ENCODE measurements at places on chromosomes 3 and 15.

DNA sequence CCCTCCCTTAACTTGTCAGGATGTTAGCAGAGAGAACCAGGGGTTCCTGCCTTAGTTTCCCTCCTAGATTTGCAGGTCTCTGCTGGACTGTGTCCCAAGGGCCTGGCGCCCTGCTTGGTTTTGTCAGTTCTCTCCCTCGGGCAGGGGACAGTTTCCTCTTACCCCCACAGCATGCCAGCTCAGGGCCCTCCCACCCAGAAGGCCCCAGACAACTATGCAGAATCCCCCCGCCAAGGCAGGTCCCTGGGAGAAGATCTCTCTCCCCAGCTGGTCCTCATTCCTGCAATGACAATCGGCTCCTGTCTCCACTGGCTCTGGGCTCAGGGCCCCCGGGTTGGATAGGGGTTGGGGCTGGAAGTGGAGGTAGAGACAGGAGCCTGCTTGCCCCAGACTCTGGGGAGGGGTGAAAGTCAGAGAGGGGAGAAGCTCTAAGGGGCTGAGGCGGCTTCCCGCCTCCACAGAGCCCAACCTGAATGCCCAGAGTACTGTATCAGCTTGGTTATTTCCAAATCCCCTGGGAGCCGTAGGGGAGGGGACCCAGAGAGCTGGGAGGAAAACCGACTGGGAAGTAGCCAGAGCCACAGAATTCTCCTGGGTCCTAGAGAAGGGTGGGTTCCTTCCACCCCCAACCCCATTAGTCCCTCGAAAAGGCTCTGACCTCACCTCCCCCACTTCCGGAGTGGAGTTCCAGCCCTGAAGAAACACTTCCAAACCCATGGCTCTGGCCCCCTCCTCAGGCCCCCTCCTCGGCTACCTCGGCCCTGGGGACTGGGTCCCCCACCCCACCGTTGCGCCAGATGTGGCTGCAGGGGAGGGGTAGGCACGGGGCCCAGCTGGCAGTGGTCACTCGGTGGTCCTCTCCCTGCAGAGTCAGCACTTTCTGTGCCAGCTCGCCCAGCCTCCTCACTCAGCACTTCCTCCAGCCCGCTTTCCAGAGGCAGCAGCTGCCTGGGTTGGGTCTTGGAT, 3.8 kb upstream of the LOXL1 start:
- peak; percentile 51 for DNase-seq

DNA sequence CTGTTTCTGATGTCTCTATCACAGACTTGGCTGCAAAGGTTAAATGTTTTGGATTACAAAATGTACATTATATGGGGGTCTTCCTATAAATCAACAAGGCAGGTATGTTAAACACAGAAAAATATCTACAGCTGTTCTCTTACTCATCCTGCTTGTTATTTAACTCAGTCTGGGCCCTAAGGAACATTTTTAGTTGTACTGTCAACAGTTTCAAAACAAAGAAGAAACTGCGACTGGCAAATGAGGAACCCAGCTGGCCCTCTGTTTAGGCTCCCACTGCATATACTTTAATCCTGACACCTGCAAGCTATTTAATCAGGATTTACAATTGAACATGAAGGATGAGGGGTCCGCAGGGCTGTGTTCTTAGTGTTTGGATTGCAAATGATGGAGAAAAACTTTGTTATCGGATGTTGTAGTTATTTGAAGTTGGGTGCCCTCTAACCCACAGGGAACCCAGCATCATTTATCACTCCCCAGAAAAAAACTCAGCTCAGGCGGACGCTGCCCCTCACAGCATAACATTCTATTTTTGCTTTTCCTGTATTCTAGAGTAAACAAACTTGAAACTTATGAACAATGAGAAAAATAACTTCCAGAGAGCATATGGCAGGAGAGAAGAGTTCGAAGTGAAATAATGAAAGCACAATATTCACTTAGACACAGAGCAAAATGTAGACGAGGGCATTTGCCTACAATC, 91.2 kb downstream of the POLR2M start:
- DNase-seq, result no peak

GRCh38 chr15:97410897-97411575, 549.5 kb upstream of the ARRDC4 start:
- DNase-seq, result no peak

DNA sequence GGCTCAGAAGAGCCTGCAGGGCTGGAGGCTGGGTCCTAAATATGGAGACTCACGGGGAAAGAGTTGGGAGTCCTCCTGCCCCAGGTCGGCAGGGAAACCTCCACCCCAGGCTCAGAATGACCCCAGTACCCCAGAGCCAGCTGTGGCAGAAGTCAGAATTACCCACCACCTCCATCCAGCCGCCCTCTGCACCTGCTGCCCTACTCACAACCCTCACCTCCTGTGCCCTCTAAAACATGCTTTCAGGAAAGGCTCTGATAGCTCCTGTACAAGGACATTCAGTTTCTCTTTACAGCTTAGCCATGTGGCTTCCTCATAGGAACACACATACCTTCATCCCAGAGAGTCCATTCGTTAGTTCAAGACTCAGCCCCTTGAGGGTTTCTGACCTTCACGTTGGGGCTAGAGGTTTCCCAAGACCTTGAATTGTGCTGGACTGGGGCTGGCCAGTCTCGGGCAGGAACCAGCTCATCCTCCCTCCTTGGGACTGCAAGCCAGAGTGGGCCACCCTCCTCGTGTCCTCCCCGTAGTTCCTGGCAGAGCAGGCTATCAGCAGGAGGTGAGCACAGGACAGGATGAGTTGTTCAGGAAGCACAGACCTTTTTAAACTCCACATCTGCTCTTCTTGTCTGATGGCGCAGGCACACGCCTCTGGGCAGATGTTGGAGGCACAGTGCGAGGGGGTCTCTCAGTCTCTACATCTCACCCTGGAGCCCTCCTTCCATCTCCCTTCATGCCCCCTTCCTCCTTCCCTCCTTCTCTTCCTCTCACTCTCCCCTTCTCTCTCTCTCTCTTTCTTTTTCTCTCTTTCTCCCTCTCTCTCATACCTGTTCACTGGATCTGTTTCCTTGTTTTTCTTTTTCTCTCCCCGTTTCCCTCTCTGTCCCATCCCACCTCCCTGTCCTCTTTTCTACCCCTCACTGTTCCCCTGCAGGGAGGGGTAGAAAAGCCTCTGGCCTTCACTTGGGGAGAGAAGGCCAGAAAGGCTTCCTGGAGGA, 55.9 kb upstream of the NR2C2 start:
- DNase-seq, result no peak

GRCh38 chr3:13219902-13220296, 146.7 kb upstream of the IQSEC1 start:
- no peak for DNase-seq

DNA sequence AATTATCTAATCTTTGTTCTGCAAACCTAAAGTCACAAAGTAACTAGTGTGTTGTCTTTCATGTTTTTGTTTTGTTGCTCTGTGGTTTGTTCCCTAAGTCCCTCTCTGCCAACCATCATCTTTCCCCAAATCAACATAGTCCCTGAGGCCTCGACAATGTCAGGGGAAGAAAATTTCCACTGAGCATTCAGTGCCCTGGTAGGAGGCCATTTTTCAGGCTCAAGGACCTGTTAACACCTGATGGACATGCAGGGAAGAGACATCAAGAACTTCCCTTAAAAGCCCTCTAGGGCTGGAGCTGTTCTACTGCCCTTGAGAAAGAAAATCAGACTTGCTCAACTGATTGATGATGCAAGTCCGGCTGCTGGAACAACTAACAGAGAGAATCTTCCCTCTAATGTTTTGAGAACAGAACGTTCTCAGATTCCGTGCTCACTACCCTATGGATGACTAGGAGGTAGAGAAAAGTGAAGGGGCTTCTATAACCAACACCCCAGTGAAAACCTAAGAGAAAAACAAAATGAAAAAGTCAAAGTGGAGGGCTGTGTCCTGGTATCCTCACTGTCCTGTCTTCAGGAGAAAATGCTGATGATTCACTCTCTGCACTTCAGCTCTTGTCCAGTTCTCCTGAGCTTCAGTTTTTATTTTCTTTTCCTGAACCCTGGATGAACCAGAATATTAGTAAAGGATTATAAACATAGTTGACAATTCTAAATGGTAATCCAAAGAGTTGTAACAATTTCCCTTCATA, 373.1 kb downstream of the FOXP1 start:
- DNase-seq, result no peak

DNA sequence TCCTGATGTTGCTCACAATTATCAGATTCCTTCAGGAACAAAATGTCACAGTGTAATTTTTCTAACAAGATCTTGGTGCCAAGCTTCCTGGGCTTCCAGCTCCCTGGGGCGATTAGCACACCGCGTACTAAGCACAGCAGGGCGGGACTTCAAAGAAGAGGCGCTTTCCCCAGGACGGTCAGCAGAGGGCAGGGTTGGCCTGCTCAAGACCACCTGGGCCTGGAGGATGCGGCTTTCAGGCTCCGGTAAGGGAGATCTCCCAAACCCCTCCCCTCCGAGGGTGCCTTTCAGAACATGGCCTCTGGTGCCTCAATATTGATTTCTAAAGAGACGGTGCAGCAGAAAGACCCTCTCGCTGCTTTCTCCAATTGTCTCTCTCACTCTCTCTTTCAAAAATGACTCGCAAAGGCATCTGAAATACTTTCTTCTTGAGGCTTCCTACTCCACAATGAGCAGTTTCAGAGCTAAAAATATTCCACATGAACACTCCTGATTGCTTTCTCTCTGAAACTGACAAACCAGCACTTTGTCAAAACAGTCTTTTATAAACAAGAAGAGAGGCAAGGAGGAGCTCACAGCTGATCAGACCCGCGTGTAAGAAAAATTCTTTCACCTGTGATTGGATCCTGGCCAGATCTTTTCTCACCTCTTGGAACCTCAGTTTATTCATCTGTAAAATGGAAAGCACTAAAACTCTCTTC, 154.0 kb downstream of the ADAMTS9 start:
- DNase-seq, result peak; percentile 58

DNA sequence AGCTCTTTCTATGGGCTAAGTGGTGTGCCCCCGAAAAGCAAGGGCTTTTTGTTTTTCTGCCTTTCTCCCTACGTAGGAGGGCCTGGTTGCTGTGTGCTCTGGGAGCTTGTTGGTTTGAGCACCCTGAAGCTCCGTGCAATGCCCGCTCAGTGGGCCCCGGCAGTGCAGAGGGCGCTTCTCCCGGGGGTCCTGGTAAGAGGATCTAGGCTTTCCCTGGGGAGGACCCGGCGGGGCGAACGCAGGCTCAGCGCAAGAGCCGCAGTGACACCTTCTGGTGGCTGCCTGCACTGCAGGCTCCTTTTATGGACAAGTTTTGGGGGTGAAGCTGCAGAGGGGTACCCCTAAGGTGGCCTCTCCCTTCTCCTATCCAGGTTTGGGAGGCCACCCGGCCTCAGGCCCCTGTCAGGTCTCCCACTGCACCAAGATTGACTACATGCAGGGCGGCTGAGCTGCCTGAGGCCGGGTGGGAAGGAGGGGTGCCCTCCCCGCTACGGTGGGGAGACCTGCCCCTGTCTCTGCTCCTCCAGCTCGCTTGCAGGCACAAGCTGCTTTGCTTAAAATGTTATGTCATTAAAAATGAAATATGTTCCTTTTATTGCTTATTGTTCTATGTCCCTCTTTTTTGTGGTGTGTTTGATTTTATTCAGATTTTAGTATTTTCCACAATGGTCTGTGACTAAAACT, 387.9 kb downstream of the GABRG3 start:
- DNase-seq, result no peak

GRCh38 chr3:89113893-89114840, 6.7 kb downstream of the EPHA3 start:
- DNase-seq, result peak; percentile 44

- no peak for DNase-seq
Observed at GRCh38 chr3:22585911-22586310, 617.2 kb upstream of the UBE2E2 start.

DNA sequence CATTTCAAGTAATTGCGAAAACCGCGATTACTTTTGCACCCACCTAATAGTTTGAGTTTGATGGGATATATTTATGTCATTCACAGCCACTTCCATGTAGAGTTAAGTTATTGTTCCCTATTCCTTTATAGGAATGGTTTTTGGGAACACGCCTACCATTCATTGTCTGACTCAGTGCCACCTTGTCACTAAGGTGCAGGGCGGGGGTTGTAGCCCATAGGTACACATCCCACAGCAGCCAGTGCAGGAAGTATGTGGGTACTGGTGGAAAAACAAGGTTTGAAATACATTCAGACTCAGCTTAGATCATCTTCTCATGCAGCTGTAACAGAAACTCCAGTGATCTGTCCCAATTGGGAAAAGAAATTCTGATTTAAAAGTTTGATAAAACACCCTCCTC, 48.2 kb upstream of the CFAP161 start:
- DNase-seq, result no peak

- peak; percentile 68 for DNase-seq
Observed at GRCh38 chr3:196398782-196399181, 33.4 kb downstream of the UBXN7 start.

DNA sequence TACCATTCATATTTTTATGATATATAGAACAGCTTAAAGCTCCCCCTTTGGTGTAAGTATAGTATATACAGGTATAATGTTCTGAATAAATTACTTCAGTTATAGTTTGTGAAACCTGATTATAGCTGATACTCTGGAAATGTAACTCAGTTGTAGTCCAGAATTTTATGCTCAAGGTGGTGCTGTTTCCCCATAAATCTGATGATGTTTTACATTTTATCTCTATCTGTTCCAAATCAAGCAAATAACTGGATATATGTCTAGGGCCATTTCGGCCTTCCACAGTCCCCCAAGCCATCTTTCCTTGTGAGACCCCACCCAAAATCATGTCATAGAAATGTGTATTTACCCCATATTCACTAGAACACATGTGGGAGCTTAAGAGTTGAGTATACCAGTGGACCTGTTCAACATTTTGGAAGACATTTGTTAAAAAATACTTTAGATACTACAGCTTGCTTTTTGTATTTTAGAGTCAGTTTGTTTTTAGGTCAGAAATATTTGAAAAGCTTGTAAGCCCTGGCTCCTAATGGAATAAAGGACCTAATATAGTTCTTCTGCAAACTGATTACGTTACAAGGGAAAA, 107.1 kb downstream of the ATG7 start:
- peak; percentile 19 for DNase-seq

- DNase-seq, result no peak
Observed at GRCh38 chr3:54619531-54619930, 308.3 kb downstream of the LRTM1 start.

- no peak for DNase-seq
Observed at GRCh38 chr3:34696831-34697230, 898.4 kb downstream of the PDCD6IP start.

GRCh38 chr3:117706037-117706436, 996.5 kb downstream of the TUSC7 start:
- no peak for DNase-seq

- no peak for DNase-seq
Observed at GRCh38 chr15:92670621-92671020, 15.0 kb upstream of the FAM174B start.

- no peak for DNase-seq
Observed at GRCh38 chr3:47004369-47005211, 25.1 kb downstream of the NBEAL2 start.

- no peak for DNase-seq
Observed at GRCh38 chr3:172233474-172234277, 194.3 kb downstream of the FNDC3B start.

Measured in NCI-H226 (cell line).